ENCODE measurements at places on chromosomes 12 and 14.
A peak's percentile ranks its signal among the peaks of the same experiment; 100 is the strongest.

GRCh38 chr12:48998497-48999353, 450 bp downstream of the DDN start:
- DNase-seq, result no peak

- no peak for DNase-seq
These were observed 13.3 kb downstream of the DIP2B start for GRCh38 chr12:50518090-50518489.

DNA sequence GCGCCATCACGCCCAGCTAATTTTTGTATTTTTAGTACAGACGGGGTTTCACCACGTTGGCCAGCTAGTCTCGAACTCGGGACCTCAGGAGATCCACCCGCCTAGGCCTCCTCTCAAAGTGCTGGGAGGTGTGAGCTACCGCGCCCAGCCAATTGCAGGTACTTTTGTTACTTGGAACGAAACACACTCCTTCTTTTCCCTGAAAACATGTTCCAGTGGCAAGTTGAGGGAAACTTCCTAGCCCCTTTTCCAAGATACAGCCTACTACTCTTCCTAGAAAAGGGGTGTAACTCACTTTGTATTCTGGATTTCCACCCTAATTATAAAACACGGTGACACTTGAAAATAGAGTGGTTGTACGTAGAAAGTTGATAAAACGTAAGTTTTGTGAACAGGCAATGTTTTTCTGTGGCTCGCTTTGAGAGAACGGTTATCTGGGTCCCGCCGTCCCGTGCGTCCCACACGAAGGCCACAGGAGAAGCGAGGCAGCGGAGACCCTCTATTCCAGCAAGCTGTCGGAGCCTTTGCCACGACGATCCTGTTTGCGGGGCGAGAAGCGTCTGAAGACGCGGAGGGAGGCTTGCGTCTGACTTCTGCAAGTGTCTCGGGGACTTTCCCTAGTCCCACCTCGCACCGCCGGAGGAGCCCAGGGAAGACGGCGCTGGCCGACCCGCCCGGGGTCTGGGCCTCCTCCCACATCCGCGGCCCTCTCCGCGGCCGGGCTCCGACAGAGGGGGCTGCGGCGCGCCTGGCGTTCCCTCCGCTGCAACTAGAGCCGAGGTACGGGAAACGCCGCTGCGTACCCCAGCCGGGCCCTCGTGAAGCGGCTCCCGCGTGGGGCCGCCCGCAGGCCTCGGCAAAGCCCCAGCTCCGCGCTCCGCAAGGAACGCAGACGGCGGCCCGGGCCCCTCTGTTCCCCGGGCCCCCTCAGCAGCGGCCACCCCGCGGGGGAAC, 745 bp downstream of the CDCA4 start:
- DNase-seq, result peak; percentile 90

DNA sequence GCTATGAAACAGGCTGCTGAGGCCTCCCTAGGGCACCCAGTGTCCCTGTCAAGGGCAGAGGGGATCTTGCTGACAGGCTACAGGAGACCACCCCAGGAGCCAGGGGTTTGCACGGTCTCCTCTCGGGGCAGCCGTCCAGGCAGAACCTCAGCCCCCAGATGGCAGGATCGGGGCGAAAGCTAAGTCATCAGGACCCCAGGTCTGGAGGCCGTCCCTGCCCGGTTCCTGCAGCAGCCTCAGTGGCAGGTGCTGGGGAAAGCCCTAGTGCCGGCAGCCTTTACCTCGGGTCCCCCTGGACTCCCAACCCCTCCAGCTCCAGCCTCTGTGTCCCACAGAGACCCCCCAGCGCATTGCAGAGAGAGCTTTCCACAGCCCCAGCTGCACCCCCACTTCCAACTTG, 103.8 kb upstream of the C14orf180 start:
- no peak for DNase-seq

- no peak for DNase-seq
These were observed 68.8 kb upstream of the GPR68 start for GRCh38 chr14:91313154-91313850.

- no peak for DNase-seq
These were observed 267.6 kb downstream of the ADGRD1 start for GRCh38 chr12:131221061-131221956.

DNA sequence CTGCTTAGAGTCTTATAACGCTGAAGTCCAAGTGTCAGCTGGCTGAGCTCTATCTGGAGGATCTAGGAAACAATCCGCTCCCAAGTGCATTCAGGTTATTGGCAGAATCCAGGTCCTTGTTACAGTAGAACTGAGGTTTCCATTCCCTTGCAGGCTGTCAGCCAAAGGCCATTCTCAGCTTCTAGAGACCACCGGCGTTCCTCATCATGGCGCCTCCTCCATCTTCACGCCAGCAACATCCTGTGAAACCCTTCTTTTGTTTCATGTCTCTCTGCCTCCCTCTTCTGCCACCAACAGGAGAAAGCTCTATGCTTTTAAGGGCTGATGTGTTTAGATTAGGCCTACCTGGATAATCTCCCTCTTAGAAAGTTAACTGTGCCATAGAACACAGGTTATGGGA, 133.0 kb upstream of the RASSF8 start:
- no peak for DNase-seq
